ENCODE measurements at places on chromosomes 11 and 22.

DNA sequence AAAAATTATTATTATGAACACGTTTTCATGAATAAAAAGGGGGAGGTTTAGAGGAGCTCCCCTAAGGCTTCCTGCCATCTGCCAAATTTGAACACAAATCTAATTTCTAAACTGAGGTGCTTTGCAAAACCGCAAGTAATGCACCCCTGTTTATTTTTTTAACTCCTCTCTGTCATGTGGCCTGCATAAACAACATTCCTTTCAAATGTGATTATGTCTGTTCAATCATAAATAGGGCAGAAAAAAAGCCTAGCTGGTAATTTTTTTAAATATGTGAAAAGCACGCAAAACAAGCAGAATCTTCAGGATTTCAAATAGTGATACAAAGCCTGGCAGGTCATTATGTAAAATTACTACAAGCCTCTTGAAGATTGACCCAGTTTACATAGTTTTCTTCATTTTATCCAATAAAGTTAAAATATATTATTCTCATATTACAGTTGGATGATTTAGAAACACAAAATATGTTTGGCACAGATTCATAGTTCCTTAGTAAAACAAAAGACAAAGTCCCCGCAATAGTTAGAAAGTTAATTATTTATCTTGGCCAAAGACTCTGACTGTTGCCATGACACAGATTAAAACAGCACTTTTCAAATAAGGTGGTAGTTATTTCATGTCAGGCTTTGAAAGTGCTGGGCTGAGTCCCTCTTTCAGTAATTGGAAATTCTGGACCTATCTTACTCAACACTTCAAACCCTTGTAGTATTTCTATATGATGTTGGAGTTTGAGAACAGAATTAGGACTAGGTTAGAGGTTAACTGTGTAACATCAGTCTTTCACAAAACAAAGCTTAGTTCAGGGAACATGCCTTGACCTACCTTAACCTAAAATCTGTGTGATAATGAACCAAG lies 200.3 kb upstream of the MPPED2 start:
- DNase-seq: no peak

- no peak for DNase-seq
Measured at GRCh38 chr11:110148775-110149744, 55.9 kb downstream of the ZC3H12C start.

DNA sequence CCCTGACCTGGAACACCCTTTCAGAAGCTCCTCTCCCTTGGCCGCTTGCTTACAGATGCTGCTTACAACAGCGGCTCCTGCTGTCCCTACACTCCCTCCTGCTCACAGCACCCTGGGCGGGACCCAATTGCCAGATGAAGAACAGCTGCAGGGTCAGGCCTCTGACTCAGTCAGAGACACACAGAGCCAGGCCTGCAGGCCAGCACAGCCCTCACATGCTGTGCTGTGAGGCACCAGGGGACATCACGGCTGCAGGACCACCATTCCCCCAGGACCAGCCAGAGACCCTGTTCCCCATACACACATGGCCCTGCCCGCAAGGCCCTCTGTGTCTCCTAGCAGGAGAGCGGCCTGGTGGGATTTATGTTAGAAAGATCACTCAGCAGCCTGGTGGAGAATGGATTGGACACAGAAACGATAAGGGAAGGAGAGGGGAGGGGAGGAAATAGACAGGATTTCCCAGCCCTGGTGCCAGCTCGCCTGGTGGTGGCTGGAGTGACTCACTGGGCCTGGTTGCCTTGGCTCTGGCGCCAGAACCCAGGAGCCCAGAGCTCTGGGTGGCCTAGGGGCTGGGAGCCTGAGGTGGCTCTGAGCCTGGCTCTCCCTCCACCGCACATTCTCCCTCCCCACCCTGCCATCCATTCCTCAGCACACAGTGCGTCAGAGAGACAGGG lies 6.7 kb downstream of the CAPN5 start:
- peak; percentile 80 for DNase-seq

DNA sequence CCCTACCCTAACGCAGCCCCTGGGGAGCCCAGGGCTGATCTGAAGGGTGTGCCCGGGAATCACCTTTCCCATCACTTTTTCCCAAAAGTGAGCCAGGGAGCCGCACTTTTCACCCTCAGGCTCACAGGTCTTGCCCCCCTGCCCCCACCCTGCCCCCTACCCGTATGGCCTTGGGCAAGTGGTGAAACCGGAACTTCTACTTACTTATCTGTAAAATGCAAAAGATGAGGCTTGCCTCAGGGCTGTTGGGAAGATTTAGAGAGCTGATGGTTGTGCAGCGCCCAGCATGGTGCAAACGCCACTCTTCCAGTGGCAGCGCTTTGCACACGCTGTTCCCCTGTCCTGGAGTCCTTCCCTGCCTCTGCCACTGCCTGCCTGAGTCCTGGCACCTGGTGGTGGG lies 8.0 kb downstream of the SYT12 start:
- peak; percentile 88 for DNase-seq

DNA sequence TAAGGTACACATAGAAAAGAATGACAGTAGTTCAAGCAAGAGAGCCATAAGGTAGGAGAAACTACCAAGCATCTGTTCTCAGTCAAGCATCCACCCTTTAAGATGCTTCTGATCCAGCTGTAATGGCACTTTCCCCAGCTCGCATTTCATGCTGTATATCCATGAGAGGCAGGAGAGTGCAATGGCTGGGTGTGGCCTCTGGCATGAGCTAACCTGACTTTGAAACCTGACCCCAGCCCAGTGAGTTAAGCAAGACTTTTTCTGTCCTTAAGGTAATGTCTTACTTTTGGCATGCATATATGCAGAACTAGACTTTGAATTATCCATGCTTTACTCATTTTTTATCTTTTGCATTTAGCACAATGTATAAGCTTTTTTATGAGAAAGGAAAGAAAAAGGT lies 79.8 kb upstream of the CNTN5 start:
- peak; percentile 2 for DNase-seq

DNA sequence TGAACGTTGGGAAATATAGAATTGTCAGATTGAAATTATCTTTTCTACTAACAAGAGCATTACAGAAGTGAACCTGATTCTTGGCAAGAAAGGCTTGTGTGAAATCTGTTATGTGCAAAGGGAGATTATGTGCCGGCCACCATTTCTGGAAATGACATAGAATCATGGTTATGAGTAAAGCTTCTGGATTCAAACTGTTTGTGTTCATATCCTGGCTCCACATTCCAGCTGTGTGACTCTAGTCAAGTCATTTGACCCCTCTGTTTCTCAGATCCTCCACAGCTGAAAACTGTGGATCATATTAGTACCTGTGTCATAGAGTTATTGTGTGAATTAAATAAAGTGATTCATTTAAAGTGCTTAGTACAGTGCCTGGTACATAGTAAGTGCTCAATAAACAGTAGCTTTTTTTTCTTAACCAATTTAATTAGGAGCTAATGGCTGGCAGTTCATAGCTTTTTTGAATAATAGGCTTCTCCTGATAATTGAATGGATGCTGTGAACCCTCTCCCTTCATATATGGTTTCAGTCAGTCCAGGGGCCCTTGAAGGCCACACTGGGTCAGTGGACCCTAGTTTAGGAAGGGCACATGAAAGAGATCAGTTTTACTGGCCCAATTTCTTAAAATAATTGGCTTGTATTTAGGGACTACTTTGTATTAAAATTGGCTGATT lies 34.6 kb downstream of the EHF start:
- no peak for DNase-seq

DNA sequence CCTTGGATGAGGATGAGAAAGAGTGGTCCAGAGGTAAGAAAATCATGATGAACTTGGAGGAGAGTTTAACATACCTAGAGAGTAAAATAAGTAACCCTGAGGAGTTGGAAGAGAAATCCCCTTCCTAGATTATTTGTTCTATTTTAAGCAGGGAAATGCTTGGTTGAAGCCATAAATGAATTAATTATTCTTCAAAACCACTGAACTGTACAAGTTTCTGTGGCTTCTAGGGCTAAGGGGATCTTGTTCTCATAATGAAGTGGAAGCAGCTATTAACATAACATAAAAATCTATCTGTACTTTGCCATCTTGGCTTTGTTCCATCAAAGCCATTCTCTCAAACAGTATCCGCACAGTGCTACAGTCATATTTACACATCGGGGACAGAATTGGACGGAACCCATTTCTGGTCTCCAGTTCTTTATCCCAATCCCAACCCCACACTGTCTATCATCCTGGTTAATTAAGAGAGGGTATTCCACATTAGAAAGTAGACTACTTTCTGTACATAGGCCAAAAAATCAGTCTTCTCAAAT lies 14.5 kb upstream of the ARHGAP42 start:
- no peak for DNase-seq

DNA sequence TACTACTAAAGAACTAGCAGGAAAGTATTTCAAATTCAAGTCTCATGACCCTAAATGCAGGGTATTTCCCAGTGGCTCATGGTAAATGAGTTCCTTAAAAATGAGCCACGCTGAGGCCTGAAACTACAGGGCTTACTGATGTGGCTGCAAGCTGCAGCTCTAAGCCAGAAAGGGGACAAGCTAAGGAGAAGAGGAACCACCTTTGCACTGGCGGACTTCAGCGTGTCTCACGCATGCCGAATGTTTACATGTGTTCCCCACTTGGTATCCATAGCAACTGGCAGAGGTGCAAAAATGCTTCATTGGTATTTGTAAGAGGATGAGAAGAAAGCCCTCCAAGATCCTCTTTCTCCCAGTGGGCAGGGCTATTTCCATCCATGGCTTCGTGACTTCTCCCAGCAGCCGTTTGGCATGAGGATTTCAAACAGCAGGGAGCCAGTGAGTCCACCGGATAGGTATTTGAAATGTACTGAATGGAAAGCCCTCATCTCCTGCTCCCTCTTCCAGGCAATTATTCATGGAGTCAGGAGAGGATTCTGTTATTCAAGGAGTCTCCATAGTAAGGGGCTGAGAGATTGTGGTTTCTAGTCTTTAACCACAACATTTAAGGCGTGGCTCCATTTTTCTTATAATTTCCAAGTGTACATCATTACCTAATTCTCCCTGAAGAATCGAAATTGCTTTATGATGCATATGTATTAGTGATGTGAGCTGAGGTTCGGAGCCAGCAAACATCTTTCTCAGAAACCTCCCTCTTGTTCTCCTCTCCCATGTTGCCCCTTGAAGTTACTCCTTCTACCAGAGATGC lies 55.3 kb upstream of the CD44 start:
- DNase-seq: peak; percentile 54

- peak; percentile 55 for DNase-seq
Measured at GRCh38 chr22:36386351-36386899, 1.3 kb downstream of the MYH9 start.

GRCh38 chr11:113705871-113706655 lies at the start of gene TMPRSS5:
Gene TMPRSS5 (minus strand): TSS chr11:113706308. CDS start chr11:113706224, 84 bp downstream.
- no peak for DNase-seq

GRCh38 chr11:67268962-67269268 lies 2.6 kb downstream of the GRK2 start:
- DNase-seq: no peak

GRCh38 chr11:117202386-117203068 lies 3.4 kb downstream of the TAGLN start:
- DNase-seq: no peak

GRCh38 chr22:44862981-44863860 lies 110.8 kb downstream of the ARHGAP8 start:
- no peak for DNase-seq

Data from ELF-1 (cell line).